Subcutaneous preadipocyte (primary cell): ENCODE measurements at places on chromosomes 6 and 20. TPM values are rescaled to one million over a fixed set of nuclear protein-coding genes. Genes with fewer than 3 reads are reported as not detected.

Gene FAM229B
- total RNA-seq = 4.5 and 5.1 TPM in 2 replicates

Gene FAM217A
- total RNA-seq = not detected in 2 replicates

Gene OR12D2
- not detected in 2 replicates for total RNA-seq

Gene HLA-DQB1
- not detected in 2 replicates for total RNA-seq

Gene CLVS2
- total RNA-seq = under 0.01 TPM in 2 replicates

Gene CDH4
- under 0.01 and 2.5 TPM in 2 replicates for total RNA-seq

Gene DEFB115
- total RNA-seq = not detected in 2 replicates

Gene CTCFL
- not detected in 2 replicates for total RNA-seq

Gene CENPQ
- 7.2 and 12.5 TPM in 2 replicates for total RNA-seq

Gene GMNN
- total RNA-seq = 17.3 and 25.2 TPM in 2 replicates

Gene WFDC2
- total RNA-seq = not detected in 2 replicates

Gene SOX4
- total RNA-seq = 3.7 and 5.9 TPM in 2 replicates

Gene LGSN
- total RNA-seq = not detected in 2 replicates

Gene PRL
- not detected in 2 replicates for total RNA-seq

Gene FGD2
- not detected in 2 replicates for total RNA-seq

Gene HUS1B
- 0.59 and 1.1 TPM in 2 replicates for total RNA-seq

Gene SIRPB2
- total RNA-seq = not detected in 2 replicates

Gene HLA-DRB1
- under 0.01 TPM in 1 of 2 replicates, not detected in the other for total RNA-seq
